SHP77 (cell line): ENCODE measurements at places on chromosomes 4 and X.

- DNase-seq = no peak
Observed at GRCh38 chrX:17464194-17464593, 89.2 kb downstream of the NHS start.

- no peak for DNase-seq
Observed at GRCh38 chr4:156781852-156782251, 189.7 kb downstream of the PDGFC start.

DNA sequence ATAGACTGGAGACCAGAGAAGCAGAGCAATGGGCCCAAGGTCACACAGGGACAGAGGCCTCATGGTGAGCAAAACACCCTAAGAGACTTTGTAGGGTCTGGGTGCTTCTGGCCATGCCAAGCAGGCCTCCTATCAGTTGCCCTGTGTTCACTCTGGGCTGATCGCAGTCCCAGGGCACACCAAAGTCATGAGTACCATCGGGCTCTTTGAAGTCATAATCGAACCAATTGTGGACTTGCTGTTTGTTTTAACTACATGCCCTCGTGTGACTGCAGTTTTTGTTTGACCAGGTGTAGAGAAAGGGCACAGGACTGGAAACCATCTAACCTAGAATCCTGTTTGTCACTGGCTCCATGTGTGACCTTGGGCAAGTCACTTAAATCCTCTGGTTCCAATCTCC is 172.5 kb upstream of the CPEB2 start:
- no peak for DNase-seq

DNA sequence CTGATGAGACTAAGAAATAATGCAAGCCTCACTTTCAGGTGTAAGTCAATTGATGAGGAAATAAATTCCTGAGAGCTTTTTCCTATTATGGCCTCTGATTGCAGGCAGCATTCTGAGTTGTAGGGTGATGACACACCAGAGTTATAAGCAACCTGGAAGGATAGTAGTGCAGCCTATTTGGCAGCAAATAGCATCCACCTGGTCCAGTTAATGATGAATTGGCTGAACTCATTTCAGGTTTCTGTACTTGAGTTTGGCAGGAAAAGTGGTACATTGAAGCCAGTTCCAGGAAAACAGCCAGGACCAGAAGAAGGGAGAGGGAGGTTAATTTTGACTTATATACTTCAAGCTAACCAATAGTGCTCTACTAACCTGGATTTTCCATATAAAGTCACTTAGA is 316.8 kb downstream of the NAF1 start:
- no peak for DNase-seq

DNA sequence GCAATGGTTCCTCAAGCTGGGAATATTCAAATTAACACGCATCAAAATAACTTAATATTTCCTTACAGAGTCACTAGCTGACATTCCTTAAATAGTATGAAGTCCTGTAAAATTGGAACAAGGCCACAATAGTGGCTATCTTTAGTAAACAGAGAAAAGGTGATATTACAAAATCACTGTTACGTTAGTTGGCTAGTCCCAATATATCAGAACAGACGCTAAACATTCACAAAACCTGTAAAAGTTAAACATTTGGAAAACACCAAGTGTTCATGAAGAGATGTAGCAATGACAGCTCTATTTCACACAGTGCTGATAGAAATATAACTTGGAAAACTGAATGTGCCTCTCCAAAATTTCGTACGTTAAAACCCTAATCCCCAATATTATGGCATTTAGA is 61.0 kb upstream of the FAM47C start:
- DNase-seq = no peak

GRCh38 chr4:727576-727975 is 21.9 kb downstream of the PCGF3 start:
- no peak for DNase-seq
